ENCODE measurements at places on chromosomes 3 and 15.

GRCh38 chr15:42843699-42844098 is 76.9 kb downstream of the TTBK2 start:
- no peak for DNase-seq

DNA sequence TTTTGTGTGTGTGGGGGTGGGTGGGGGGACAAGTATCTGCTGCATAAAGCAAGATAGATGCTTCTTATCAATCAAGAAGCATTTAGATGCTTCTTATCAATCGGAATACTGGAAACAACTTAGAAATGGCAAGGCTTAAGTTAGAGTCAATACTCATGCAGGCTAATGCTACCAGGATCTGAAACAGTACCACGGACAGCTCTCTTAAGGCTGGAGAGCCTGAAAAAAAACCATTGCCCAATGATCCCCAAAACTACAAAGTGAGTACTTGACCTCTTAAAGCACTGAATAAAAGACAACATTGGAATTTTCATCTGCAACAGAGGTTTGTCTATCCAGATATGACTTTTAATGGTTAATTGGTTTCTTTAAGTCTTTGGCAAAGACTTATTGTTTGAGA is 262.3 kb downstream of the GAP43 start:
- no peak for DNase-seq

DNA sequence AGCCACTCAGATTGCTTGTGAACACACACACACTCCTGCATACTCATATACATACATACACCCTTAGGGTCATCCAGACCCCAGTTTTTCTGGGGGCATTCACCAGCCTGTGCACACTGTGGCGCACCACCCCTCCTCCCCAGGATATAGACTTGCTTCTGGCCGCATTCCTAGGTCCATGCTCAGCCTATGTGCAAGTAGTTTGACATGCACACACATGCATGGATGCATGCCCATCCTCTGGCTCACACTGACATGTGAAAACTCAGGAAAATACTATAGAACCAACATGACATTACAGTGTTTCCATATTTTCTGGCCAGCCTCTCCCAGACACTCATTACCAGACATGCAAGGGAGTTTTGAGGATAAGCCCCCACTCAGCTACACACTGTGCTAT is 79.3 kb upstream of the POLG start:
- no peak for DNase-seq

- DNase-seq: no peak
Observed at GRCh38 chr3:10529809-10530208, 24.4 kb upstream of the ATP2B2 start.

DNA sequence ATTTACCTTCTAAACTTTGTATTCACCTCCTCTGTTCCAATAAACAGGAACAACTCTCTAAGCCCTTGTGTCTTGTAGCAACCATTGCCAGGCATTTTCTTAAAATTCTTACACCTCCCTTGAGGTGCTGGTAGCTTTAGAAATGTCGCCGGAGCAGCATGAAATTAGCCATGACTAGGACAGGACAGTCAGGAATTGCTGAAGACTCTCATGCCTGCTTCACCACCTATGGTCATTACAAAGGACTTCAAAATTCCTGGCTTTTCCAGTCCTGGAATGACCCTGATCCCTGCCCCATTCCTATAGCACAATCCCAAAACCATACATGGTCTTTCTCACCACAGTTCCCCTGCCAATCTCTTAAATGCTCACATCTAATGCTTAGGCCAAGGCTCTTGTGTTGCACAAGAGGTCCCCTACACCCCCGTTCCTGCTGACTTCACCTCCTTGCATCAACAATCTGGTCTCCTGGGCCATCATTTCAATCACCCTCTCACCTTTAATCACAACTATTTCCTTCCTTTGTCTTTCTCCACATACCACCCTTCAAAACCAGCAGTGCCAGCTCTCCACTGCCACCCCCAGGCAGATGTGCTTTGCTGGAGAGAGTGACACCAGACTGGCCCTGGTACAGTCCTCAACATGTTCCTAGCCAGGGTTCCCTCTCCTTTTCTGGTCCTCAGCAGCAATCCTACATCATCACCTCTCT is 113.2 kb upstream of the TJP1 start:
- DNase-seq: no peak

GRCh38 chr15:100201376-100202280 is 140.1 kb downstream of the ADAMTS17 start:
- no peak for DNase-seq

- DNase-seq: no peak
Observed at GRCh38 chr3:99645277-99646106, 7.1 kb downstream of the COL8A1 start.

DNA sequence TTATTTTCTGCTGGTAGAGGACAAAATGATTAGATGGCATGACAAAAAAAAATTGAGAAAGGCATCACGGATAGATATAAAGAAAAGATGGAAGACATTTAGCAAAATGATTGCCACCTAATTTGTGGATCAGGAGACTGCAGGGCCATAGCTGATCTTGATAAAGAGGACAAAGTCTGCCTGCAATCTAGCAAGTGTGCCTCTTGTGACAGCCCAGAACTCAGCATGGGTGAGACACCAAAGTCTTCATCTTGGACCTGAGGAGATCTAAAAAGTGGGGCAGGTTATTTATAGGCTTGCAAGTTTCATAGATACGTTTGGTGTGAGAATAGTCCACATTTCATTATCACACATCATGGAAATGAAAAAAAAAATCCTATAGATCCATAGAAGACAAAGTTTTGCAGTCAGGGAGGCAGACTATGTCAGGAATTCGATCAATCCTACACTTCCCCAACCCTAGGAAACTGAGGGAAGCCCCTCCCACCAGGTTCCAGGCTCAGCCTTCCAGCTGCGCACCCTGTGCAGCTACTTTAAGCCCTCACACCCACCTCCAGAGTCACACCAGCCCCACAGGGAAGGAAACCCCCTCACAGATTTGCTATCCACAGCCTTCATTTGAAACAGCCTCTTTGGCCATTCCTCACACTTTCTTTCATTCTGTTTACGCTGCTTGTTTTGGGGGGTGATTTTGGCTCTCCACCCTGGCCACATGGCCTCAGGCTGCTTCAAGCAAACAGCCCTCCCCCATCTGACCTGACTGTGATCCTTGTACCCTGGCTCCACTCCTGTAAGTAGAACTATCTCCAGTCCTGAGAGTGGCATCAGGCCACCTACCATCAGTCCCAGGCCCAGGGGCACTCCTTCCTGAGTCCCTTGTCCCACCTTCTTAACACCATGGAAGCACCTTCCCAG is 28.1 kb upstream of the KLHL6 start:
- no peak for DNase-seq

DNA sequence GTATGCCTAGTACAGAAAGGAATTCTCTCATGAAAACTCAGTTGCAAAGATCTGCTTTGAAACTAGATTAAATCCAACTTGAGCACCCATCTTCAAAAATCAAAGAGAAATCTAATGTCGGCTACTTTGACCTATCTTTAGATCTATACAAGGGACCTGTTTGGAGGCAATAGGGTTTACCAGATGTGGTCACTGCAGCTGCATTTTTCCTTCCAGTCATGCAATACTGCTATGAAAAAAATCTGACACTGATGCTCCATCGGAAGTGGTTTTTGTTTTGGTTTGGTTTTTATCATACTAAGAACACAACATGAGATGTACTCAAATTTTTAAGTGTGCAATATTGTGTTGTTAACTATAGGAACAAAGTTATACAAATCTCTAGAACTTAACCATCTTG is 169.5 kb downstream of the BCHE start:
- DNase-seq: no peak

DNA sequence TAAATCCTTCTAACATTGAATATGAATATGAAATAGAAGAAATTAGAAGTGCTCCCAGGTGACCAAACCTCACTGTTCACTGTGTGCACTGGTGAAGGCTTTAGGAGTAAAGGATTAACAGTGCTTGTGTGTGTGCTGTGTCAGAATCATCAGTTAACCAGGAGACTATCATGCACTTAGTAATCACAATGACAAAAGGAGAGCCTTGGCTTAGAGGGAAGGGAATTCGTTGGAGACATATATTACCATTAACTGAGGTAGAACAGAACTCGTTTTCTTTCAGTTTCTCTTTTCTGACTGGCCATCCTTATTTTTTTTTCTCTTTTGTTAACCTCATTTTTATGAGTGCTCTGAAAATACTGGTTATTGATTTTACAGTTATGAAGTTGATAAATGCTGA is 213.3 kb upstream of the GBE1 start:
- no peak for DNase-seq

- no peak for DNase-seq
Observed at GRCh38 chr3:119300991-119301391, 6.8 kb downstream of the ARHGAP31 start.

- DNase-seq: no peak
Observed at GRCh38 chr3:72266016-72266370, 481.0 kb upstream of the PROK2 start.

GRCh38 chr3:196620161-196620604 is 19.3 kb upstream of the NRROS start:
- peak; percentile 52 for DNase-seq

DNA sequence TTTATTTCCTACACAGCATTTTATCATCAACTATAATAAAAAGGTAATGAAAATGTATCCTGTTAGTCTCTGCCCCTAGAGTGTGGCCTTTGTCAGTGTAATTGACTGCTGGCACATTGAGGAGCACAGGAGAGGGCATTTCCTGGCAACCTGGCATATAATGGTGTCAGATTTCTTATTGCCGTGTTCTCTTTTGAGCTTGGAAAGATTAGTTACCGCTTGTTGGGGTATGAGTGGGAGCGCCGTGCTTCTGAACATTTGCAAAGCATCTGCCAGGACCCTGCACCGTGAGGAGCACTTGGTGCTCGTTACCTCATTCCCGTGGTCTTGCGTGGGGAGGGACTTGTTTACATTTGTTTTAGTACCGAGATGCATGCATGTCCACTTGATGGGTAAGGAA is 124.4 kb downstream of the PTPRG start:
- DNase-seq: no peak

- DNase-seq: no peak
Observed at GRCh38 chr15:73397461-73397860, 28.7 kb upstream of the HCN4 start.

DNA sequence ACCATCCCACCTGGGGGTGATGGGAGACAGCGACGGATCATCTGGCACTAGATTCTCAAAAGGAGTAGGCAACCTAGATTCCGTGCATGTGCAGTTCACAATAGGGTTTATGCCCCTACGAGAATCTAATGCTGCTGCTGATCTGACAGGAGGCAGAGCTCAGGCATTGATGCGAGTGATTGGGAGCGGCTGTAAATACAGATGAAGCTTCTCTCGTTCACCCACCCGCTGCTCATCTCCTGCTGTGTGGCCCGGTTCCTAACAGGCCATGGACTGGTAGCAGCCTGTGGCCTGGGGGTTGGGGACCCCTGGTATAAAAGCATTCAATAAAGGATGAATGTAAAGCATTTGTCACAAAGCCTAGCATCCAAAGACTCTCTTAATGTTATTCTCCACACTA is 126.8 kb downstream of the FRMD4B start:
- DNase-seq: no peak

- no peak for DNase-seq
Observed at GRCh38 chr3:30895329-30895728, 868 bp upstream of the GADL1 start.

DNA sequence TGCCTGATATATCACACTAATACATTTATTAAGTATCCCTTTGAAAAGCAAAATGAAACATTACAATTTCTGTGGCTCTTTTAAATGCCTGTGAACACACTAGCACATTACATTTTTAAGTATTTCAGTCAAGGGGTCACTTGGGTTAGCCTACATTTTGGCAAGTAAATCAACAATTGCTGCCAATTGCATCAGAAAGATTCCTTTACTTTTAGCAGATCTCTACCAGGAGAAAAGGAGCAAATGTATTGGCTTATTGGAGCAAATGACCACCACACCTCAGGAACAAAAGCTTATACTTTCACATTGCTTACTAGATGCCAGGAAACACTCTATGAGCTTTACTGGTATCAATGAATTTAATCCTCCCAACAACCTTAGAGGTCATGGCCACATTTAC is 947.1 kb downstream of the FHIT start:
- no peak for DNase-seq

- DNase-seq: no peak
Observed at GRCh38 chr15:31499953-31500765, 173.5 kb downstream of the KLF13 start.

- no peak for DNase-seq
Observed at GRCh38 chr3:44576613-44577012, 8.2 kb upstream of the ZNF660 start.

GRCh38 chr3:105368566-105369499 is 2.1 kb downstream of the ALCAM start:
- DNase-seq: peak; percentile 82

DNA sequence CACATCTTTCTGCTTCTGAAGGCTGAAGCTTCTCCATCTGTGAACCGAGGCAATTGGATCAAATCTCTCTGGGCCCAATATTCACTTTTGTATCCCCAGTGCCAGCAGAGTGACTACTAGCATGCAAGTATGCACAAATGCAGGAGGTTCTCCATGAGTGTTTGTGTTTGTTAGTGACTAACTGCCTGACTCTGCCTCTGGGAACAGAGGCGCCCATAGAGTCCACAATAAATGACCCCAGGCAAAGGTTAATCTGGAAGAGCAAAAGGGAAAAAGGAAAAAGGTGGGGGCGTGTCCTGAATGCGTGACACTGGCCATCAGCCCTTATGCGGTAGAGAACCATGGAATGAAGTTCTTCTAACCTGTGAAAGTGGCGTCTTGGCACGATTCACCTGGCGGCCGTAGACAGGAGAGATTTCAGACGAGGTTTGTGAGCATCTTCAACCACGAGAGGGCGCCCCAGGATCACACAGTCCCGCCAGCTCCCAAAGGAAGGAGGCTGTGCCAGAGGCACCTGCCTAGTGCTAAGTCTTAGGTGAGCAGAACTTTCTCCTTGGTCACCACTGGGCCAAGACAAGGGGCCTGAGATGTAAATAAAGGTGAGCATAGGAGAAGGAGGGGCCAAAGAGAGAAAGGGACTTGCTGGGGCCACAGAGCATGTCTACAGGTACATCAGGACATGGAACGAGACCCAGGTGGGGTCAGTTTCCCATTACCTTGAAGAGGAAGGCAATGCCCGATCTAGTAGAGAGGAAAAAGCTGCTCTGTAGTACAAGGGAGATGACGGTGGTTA is 44.2 kb downstream of the RBPMS2 start:
- DNase-seq: peak; percentile 72

- no peak for DNase-seq
Observed at GRCh38 chr3:62655056-62655690, 220.0 kb downstream of the CADPS start.

GRCh38 chr15:76391847-76392246 is 55.3 kb downstream of the ISL2 start:
- DNase-seq: no peak

DNA sequence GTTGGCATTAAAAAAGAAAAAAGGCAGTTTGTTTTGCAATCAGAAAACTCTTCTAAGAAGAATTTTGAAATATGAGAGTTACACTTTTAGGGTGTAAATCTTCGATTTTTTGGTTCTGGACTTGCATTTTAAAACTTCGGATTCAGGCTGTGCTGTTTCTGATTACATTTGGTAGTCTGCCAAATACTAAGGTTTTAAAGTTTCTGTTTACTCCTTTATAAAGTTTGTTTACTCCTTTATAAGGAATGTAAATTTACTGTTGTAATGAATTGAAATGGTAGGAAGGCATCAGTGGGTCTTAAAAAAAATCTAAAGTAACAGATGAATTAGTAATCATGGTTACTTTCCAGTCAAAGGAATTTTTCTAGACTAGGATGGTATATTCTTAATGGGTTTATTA is 14.1 kb downstream of the FXR1 start:
- DNase-seq: no peak

GRCh38 chr3:164377466-164377865 is 700.8 kb downstream of the SI start:
- DNase-seq: no peak
